ENCODE measurements at places on chromosomes 7 and 10. TPM values are rescaled to one million over a fixed set of nuclear protein-coding genes. Genes with fewer than 3 reads are reported as not detected.

The CALML3 gene
- polyA plus RNA-seq: 0.49 TPM

DNA sequence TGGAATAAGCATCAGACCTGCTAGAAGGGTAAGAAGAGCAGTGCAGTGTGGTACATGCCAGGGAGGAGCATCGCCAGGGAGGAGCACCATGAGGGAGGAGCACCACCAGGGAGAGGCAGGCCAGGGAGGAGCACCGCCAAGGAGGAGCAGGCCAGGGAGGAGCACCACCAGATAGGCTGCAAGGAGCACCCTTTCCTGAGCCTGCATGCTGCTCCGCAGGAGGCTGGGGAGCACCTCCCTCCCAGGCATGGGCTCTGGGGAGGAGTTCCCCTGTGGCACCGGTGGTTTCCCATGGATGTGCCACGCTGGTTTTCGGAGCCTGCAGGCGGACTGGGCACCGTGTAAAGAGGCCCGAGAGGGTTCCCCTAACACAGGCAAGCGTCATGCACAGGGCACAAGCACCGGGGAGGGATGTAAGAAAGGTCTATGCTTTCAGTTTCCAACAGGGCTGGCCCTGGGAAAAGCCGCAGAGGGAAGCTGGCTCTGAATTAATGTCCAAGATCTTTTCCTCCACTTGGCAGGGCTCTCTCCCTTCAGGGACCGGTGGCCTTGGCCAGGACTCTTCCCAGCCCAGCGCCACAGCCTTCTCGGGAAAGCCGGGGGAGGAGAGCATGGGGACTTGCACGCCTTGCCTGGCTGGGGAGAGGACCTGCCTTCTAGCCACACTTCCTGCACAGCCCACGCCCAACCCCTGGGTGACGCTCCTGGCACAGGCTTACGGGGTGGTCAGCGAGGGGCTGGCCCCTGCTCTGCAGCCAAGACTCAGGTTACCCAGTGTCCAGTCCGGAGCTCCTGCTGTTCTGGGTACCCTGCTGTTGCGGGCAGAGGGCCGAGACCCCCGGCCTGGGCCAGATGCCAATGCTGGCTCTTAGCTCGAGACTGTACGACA lies 11.5 kb upstream of the GPER1 start:
- DNase-seq: no peak

DNA sequence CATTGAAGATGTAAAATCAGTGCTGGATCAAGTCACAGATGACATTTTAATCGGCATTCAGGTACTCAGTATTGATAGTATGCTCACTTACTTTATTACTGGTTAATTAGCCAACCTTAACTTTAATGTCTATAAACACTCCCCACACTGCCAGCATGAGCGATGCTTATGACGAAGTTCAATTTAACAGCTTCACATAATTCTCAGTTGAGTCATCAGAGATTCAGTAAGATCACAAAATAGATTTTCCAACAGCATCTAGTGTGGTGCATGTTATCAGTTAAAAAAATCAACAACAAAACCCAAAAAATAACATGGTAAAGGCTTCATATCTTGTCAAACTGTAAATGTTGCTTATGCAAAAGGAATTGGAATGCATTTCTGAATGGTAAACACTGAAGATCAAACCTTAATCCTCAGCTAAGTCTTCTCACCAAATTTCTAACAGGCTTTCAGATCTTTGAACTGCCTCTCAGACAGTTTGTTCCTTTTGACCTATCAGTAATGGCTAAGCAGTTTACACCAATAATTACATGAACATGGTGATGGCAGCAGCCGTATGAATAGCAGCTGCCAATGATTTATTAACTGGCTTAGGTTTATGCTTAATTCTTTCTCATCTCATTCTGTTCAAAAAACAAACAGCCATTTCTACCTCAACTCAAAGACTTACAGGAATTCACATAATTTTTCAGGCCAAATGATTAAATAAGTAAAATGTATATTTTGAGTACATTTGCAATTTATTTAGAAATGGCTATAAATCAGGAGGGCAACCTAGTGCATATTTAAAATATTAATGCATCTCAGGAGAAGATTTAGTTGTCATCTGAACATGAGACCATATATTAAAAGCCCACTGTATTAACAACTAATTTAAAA lies 98.5 kb downstream of the CABCOCO1 start:
- DNase-seq: no peak

The CRTAC1 gene
- polyA plus RNA-seq: 7.1 TPM

DNA sequence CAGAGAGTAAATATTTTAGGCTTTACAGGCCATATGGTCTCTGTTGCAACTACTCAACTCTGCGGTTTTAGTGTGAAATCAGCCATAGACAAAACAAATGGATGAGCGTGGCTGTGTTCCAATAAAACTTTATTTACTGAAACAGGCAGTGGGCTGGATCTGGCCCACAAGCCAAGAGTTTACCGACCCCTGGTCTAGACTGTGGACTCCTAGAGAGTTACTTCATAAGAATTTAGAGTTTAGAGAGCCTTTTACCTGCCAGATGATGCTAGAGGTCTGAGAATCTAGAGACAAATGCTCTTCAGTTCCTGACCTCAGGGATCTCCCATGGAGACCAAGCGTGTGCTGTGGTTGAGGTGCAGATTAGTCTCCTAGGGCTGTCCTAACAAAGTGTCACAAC lies 174.8 kb downstream of the PTEN start:
- no peak for DNase-seq

The LIPM gene
- 0.09 TPM for polyA plus RNA-seq
